Ascending aorta (tissue), 2 donors: ENCODE measurements at places on chromosomes 4 and X.

DNA sequence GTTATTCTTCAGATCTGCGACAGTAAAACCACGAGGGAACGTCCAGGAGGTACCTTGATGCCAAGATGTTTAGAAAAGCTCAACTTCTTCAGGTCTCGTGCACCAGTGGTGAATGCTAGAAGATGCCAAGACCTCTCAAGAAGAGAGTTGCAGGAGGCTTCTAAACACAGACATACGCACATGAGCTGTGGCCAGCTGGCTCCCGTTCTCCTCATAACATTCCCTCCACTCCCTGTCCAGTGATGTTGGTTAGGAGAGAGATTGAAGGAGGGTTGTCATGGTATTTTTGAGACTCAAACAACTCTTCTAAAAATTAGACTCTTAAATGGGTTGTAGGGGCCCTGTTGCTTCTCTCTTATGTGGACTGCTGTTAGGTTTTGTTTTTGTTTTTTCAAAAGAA lies 184.3 kb downstream of the QDPR start:
- no peak for DNase-seq
- no peaks in the 10 kb centered on the region for H3K4me1 ChIP-seq
- no peaks in the 10 kb centered on the region for H3K27me3 ChIP-seq
- no peak overlapping the region for H3K4me3 ChIP-seq
- no peaks in the 10 kb centered on the region for H3K36me3 ChIP-seq

DNA sequence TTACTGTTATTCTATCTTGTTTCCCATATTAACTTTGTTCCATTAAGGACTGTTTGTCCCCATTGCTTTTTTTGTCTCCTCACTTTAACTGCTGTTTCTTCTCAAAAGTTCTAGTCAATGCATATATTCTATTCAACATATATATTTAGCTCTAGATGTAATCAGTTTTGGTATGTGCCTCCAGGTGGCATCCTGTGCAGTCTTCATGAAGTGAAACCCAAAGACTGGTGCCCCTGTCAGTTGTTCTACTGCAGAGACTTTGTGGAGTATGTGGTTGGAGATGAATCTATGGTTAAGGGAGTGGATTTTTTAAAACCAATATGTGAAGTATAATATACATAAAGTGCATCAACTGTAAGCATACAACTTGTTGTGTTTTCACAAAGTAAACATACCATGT lies 57.0 kb downstream of the VAMP7 start:
- no peaks in the 10 kb centered on the region for H3K27me3 ChIP-seq
- H3K4me3 ChIP-seq, result no peak overlapping the region
- H3K4me1 ChIP-seq, result no peaks in the 10 kb centered on the region

DNA sequence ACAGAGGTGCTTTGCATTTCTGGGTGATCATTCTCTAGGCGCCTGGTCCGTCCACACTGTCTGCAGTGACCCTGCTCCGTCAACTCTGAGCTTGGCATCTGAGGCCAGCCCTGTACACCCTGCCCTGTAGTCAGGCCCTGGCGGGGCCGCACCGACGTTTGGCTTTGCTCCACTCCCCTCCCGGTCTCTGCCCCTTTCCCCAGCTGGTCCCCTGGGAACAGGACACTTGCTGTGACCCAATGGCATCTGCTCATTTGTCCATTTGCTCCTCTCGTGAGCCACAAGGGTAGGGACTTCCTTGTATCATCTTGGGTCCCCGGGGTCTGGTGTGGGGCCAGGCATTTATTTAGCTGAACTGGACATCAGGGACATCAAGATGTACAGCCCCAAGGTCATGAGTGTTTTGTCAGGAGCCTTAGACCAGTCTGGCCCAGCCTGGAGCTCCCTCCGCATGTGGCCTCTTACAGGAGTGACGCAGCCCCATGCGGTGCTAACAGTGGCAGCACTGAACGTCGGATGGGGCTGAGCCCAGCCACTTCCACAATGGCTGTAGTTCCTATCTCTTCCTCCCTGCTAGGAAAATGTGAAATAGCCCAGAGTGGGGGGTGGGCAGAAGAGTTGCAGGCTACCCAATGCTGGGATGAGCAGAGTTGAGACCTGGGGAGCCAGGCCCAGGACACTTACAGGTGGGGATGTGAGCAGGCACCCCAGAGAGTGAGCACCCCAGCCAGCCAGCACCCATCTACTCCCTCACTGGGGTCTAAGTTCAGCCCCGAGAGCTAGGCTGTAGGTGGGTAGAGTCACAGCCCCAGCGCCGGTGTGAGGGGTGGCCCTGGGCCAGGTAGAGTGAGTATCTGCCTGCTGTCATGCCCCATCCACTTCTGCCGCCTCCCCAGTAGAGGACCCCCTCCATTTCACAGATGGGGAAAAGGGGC lies 2.0 kb upstream of the SH3BP2 start:
- H3K27me3 ChIP-seq, result no peaks in the 10 kb centered on the region
- H3K36me3 ChIP-seq, result no peaks in the 10 kb centered on the region
- peak; percentile 66 for DNase-seq
- peaks cover 17% of the 10 kb centered on the region for H3K4me1 ChIP-seq
- peak overlapping the region; percentile 8 for H3K27ac ChIP-seq

- H3K27me3 ChIP-seq, result no peaks in the 10 kb centered on the region
- DNase-seq, result no peak
- no peak overlapping the region for H3K27ac ChIP-seq
These were observed 222.1 kb downstream of the LDB2 start for GRCh38 chr4:16676230-16676770.

DNA sequence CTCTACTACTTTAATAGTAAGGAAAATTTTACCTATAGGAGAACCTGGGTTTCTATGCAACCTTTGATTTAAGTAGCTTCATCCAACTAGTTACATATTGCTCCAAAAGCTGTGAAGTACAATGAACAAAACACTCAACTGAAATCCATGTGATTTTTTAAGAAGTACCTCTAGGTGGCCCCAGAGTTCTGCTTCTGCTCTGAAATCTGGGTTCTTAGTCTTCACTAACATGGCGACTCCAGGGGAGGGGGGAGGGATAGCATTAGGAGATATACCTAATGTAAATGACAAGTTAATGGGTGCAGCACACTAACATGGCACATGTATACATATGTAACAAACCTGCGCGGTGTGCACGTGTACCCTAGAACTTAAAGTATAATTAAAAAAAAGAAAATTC lies 73.4 kb upstream of the MAGEB2 start:
- H3K36me3 ChIP-seq, result no peaks in the 10 kb centered on the region
- DNase-seq, result no peak
- H3K27me3 ChIP-seq, result no peaks in the 10 kb centered on the region
- H3K4me1 ChIP-seq, result no peaks in the 10 kb centered on the region
- H3K4me3 ChIP-seq, result no peak overlapping the region
- no peak overlapping the region for H3K27ac ChIP-seq

- no peaks in the 10 kb centered on the region for H3K27me3 ChIP-seq
- no peaks in the 10 kb centered on the region for H3K36me3 ChIP-seq
- H3K4me3 ChIP-seq, result no peak overlapping the region
- no peak for DNase-seq
- H3K27ac ChIP-seq, result no peak overlapping the region
These were observed 291.9 kb downstream of the NAF1 start for GRCh38 chr4:162874748-162875147.

DNA sequence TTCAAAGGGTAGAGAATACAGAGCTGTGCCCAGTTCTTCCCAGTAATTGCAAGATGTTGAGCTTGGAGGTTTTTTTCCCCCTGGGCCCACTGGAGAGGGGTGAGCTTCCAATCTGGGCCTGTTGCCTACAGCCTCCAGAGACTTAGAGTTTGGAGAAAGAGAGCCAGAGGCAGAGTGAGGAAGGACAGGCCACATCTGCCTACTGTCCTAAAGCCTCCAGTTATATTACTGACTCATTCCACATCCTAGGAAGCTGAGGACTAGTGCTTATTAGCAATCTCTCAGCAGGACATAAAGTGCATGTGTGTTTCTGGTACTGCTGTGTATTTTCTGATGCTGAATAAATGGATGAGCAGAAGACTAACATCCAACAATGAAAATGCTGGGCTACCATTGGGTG lies 181.0 kb upstream of the MAMLD1 start:
- no peak overlapping the region for H3K27ac ChIP-seq
- no peaks in the 10 kb centered on the region for H3K4me1 ChIP-seq
- H3K36me3 ChIP-seq, result no peaks in the 10 kb centered on the region
- no peak overlapping the region for H3K4me3 ChIP-seq
- no peak for DNase-seq
- H3K27me3 ChIP-seq, result no peaks in the 10 kb centered on the region

DNA sequence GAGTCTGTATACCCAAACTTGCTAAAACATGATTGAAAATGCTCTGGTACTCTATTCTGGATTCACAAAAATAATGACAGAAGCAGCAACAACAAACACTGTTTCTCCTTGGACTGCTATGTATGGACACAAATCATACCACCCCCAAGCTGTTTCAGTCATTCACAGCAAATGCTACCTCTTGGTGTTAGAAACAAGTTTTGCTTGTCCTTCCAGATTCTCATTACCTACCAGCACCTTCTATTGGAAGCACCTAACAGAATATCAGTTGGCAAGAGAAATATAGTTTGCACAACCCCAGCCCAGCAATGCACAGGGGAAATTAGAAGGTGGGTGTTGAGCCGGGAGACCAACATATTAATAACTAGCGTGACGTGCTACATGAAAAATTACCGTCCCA lies 1950.9 kb downstream of the C4orf33 start:
- no peaks in the 10 kb centered on the region for H3K4me1 ChIP-seq
- no peak for DNase-seq
- H3K4me3 ChIP-seq, result no peak overlapping the region
- H3K27me3 ChIP-seq, result no peaks in the 10 kb centered on the region

GRCh38 chrX:55754861-55755294 lies 37.3 kb downstream of the RRAGB start:
- no peak overlapping the region for H3K4me3 ChIP-seq
- H3K27me3 ChIP-seq, result no peaks in the 10 kb centered on the region
- H3K4me1 ChIP-seq, result no peaks in the 10 kb centered on the region
- H3K36me3 ChIP-seq, result peaks cover 7% of the 10 kb centered on the region

- H3K27me3 ChIP-seq, result no peaks in the 10 kb centered on the region
- peak overlapping the region; percentile 83 for H3K27ac ChIP-seq
- no peak for DNase-seq
These were observed 961 bp upstream of the NOCT start for GRCh38 chr4:139014371-139015268.

GRCh38 chrX:26889574-26889973 lies 573.6 kb downstream of the PPP4R3C start:
- DNase-seq, result no peak
- H3K27ac ChIP-seq, result no peak overlapping the region
- H3K36me3 ChIP-seq, result no peaks in the 10 kb centered on the region

DNA sequence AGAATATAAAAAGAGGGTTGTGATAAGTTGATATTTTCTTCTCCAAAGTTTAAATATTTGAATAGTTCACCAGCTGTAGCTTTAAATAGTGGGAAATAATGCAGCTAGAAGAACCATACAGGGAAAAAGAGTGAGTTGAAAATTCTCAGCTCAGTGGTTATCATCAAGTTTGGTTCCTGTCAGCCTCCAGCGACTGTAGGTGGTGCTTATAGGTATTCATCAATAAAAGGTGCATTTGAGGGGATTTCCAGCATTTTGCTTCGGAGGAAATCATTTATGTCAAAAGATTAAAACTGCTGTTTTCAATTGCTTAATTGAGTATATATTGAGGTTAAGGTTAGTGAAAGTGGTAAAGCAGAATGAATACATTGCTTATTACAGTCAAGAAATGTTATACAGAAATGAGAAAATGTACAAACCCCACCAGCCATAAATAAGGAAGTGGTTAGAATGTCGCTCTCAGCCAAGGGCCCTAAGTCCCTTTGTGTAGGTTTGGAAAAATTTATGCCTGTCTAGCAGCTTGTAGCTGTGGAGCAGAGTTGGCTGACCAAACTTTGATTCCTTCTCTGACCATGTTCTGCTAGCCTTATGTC lies 532.9 kb upstream of the FTHL17 start:
- no peak overlapping the region for H3K27ac ChIP-seq
- H3K36me3 ChIP-seq, result no peaks in the 10 kb centered on the region
- no peaks in the 10 kb centered on the region for H3K4me1 ChIP-seq
- DNase-seq, result no peak
- H3K27me3 ChIP-seq, result no peaks in the 10 kb centered on the region

- H3K36me3 ChIP-seq, result no peaks in the 10 kb centered on the region
- no peak overlapping the region for H3K27ac ChIP-seq
- no peaks in the 10 kb centered on the region for H3K27me3 ChIP-seq
- DNase-seq, result no peak
- H3K4me1 ChIP-seq, result no peaks in the 10 kb centered on the region
- no peak overlapping the region for H3K4me3 ChIP-seq
These were observed 279.6 kb downstream of the CFAP299 start for GRCh38 chr4:80615099-80615498.

DNA sequence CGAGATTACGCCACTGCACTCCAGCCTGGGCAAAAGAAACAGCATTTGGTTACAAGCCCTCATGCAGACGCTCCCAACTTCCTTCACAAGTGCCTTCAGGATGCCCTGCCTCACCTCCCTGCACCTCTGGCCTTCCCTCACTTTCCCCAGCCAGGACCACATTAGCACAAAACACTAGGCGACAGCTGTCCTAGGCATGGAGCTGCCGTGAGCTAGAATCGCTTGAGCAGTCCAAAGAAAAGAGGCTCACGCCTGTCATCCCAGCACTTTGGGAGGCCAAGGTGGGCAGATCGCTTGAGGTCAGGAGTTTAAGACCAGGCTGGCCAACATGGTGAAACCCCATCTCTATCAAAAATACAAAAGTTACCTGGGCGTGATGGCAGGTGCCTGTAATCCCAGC lies 15.8 kb downstream of the RNF212 start:
- H3K27me3 ChIP-seq, result no peaks in the 10 kb centered on the region
- H3K4me1 ChIP-seq, result no peaks in the 10 kb centered on the region
- H3K4me3 ChIP-seq, result no peak overlapping the region

DNA sequence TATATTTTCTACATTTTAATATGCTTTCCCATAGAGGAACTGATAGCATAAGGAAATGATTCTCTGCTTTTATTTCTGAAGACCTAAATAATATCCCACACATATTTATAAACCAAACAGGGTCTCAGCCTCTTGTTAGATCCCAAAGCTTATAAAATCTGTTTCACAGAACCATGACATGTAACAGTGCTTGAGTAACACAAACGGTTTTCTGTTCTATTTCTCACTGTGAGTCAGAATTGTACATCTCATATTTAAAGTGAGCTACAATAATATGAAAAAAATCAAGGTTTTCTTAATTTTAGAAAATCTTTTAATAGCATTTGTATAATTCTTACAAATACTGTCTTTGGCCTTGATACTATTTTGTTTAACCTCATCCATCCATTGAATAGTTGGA lies 51.2 kb downstream of the NR3C2 start:
- H3K36me3 ChIP-seq, result no peaks in the 10 kb centered on the region
- H3K27ac ChIP-seq, result no peak overlapping the region
- no peaks in the 10 kb centered on the region for H3K27me3 ChIP-seq
- no peak overlapping the region for H3K4me3 ChIP-seq
- no peaks in the 10 kb centered on the region for H3K4me1 ChIP-seq

- H3K4me1 ChIP-seq, result no peaks in the 10 kb centered on the region
- H3K4me3 ChIP-seq, result no peak overlapping the region
- H3K27me3 ChIP-seq, result no peaks in the 10 kb centered on the region
- no peak overlapping the region for H3K27ac ChIP-seq
These were observed 20.9 kb downstream of the MAPK10 start for GRCh38 chr4:86338989-86339388.

DNA sequence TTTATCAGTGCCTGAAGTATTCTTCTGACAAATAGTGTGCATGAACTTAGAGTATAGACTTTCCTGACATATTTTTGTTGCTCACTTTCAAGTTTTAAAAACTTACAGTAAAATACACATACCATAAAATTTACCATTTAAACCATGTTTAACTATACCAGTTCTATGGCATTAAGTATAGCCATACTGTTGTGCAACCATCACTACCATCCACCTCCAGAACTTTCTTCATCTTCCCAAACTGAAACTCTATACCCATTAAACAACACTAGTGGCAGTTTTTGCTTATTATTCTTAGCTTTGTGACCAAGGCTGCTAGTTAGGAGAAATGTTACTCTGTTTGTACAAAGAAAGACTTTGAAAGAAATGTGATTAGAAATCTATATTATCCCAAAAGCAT lies 25.8 kb downstream of the ATP7A start:
- no peak for DNase-seq
- H3K36me3 ChIP-seq, result no peaks in the 10 kb centered on the region
- no peak overlapping the region for H3K27ac ChIP-seq
- no peak overlapping the region for H3K4me3 ChIP-seq
- H3K4me1 ChIP-seq, result no peaks in the 10 kb centered on the region
- H3K27me3 ChIP-seq, result no peaks in the 10 kb centered on the region
